ENCODE measurements at places on chromosomes 6 and 20.

DNA sequence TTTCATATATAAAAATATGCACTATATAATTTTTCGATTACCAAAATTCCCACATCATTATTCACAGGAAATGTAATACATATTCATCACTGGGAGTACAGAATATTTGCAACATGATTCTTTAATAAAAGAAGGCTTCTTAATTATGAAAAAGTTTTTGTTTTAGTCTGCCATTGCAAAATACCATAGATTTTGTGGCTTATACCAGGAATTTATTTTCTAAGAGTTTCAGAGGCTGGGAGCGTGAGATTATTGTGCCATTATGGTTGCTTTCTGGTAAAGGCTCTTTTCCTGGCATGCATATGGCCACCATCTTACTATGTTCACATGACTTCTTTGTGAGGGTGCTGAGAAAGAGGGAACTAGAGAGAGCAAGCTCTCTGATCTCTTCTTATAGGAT, 306.9 kb upstream of the ADGRB3 start:
- no peak for DNase-seq

DNA sequence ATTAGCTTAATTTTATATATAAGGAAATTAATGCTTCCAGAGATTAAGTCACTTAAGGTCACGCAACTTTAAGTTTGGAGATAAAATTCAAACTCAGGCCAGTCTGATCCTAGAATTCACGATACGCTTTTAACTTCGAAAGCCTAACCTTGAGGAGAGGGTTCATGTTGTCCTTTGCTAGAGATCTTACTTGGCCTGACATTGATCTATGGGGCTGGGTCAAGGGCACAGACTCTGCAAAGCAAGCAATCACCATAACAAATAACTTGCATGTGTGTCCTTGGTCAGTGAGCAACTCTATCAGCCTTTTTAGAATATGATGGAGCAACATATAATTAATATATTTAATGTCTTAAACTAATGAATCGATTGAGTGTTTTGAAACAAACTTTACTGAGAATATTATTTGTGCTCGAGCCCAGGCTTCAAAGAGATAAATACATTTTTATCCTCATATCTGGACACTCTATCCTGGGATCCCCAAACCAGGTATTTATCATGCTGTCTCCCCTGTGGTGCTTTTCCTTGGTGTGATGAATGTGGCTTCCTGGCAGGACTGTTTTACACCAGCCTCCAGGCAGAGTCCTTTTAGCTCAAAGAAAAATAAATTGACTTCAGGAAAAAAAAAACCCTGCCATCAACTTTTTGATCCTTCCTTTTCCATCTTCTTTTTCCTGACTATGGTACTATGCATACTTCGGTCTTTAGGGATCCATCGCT, 29.1 kb downstream of the RPS12 start:
- no peak for DNase-seq

DNA sequence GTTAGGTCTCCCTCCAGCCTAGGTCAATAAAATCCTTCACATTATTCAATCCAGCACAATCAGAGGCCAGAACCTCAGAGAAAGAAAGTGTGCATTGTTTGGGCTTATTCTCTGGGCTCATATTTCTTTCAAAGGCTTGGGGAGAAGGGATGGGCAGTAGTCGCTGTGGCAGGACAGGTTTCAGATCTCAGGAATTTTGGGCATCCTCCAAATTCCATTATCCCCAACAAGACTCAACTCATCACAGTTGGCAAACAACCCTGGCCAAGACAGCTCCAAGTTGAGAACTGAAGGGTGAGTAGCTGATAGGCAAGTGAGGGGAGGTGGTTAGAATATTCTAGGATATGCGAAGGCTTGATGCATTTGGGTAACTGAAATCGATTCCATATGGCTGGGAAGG, 27.2 kb upstream of the CHD6 start:
- DNase-seq, result no peak

DNA sequence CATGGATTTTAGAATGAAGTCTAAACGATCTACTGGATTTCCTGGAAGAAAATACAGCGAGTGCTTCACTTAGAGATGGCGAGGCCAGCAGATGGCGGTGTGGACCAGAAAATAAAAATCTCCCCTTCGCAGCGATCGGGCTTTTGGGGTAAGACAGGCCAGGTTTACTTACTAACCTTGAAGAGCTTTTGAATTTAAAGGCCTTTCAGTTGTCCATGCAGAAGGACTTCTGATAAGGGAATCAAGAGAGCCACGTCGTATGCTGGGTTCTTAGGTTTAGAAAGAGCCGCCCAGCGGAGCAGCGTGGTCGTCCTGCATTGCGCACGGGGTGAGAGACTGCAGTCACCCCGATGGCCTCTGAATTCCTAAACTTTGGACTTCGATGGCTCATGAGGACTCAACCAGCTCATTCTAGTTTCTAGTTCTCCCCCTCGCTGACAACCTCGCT, 125.2 kb upstream of the RALGAPA2 start:
- DNase-seq, result peak; percentile 28

DNA sequence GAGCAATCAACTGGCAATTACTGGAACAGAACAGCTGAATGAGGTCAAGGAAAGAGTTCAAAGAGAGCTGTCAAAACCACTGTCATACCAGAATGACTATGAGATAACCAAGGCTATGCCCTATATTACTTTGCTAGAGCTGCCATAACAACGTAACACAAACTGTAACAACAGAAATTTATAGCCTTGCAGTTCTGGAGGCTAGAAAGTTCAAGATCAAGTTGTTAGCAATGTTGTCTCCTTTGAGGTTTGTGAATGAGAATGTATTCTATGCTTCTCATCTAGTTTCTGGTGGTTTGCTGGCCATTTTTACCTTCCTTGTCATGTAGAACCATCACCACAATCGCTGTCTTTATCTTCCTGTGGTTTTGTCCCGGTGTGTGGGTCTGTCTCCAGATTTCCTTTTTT, 1323.0 kb upstream of the GJE1 start:
- DNase-seq, result peak; percentile 29

GRCh38 chr6:1392813-1393640, 3.7 kb downstream of the FOXF2 start:
- no peak for DNase-seq

DNA sequence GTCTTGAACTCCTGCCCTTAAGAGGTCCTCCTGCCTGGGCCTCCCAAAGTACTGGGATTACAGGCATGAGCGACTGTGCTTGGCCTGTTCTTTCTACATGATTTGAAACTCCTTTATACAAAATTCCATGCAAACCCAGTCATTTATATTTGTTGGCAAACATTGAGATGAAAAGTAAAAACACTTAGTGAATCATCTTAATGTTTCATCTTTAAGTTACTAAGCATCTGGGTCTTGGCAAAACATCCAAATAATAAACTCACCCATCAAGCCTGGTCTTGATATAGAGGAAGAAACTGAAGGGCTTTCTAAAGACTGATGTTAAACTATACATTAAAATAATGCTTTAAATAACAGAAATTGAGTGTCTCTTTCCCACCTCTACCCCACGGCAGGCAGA, 95.1 kb downstream of the FUT9 start:
- DNase-seq, result no peak
